Stimulated activated CD4-positive, alpha-beta T cell treated with anti-CD3 and anti-CD28 coated beads, Interleukin-2, amount 100 ng/mL, for 4 hours (primary cell): ENCODE measurements at places on chromosomes 6 and 20.

DNA sequence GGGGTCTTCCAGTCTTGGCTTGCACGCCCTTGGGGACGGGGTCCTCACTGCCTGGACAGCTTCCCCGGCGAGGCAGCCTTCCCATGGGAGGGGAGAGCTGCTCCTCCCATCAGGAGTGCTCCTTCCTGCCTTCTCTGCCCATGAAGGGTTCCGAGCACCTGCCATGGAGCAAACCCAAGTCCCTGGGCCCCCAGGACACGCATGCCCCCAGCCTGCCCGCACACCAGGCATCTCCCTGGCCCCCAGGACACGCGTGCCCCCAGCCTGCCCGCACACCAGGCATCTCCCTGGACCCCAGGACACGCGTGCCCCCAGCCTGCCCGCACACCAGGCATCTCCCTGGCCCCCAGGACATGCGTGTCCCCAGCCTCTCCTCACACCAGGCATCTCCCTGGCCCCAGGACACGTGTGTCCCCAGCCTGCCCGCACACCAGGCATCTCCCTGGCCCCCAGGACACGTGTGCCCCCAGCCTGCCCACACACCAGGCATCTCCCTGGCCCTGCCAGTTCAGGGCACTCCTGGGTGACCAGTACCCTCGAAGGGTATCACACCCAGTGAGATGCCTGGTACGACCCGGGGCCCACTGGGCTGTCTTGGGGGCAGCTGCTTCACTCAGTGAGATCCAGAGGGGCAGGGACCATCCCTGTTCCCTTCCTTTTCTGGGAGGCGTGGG, 21.7 kb downstream of the COL20A1 start:
- no peak for DNase-seq

GRCh38 chr20:44409132-44409600, 53.7 kb downstream of the HNF4A start:
- no peak for DNase-seq

GRCh38 chr20:9368893-9369292, 145.5 kb upstream of the LAMP5 start:
- DNase-seq, result no peak

GRCh38 chr6:3803627-3804468, 45.3 kb upstream of the FAM50B start:
- DNase-seq, result no peak

DNA sequence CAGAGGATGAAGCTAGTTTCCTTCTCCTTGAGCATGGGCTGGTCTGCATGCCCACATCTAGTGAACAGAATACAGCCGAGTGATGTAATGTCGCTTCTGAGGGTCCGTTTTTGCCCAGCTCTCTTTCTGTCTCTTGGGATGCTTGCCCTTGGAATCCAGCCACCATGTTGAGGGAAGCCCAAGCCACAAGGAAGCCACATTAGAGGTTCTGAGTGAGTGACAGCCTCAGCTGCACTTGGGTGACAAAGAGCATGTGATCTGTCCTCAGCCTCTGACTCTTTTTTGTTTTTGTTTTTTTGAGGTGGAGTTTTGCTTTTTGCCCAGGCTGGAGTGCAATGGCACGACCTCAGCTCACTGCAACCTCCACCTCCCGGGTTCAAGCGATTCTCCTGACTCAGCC, 100.6 kb upstream of the SALL4 start:
- no peak for DNase-seq

DNA sequence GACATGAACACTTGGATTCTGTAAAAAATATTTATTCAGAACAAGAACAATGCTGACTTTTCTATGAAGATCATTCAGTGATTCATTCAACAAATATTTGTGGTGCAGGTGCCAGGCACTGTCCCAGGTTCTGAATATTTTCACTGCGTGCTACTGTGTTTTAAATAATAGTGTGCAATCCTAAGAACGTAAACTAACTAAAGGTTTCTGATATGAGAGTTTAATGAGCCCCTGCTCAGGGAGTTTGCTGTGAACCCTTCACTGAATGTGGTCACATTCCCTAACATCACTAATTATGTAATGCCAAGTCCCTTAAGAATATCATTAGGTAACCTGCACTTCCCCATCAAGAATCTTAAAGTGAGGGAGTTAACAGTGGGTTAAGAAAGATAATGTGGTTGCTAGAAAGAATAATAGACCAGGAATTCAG, 1.7 kb upstream of the TMEM170B start:
- DNase-seq, result no peak
